Neural crest cell (in vitro differentiated cells): ENCODE measurements at places on chromosomes 3 and 15. TPM values are rescaled to one million over a fixed set of nuclear protein-coding genes. Genes with fewer than 3 reads are reported as not detected.

- H3K36me3 ChIP-seq: no peaks in the 10 kb centered on the region
- DNase-seq: no peak
- no peak overlapping the region for H3K4me3 ChIP-seq
- H3K27ac ChIP-seq: no peak overlapping the region
Measured at GRCh38 chr15:80861731-80862170, 82.6 kb downstream of the CEMIP start.

- no peak for DNase-seq
- no peaks in the 10 kb centered on the region for H3K27me3 ChIP-seq
- peaks cover 22% of the 10 kb centered on the region for H3K36me3 ChIP-seq
- H3K27ac ChIP-seq: no peak overlapping the region
- H3K4me3 ChIP-seq: no peak overlapping the region
Measured at GRCh38 chr15:80462111-80462510, 57.9 kb downstream of the ARNT2 start.

DNA sequence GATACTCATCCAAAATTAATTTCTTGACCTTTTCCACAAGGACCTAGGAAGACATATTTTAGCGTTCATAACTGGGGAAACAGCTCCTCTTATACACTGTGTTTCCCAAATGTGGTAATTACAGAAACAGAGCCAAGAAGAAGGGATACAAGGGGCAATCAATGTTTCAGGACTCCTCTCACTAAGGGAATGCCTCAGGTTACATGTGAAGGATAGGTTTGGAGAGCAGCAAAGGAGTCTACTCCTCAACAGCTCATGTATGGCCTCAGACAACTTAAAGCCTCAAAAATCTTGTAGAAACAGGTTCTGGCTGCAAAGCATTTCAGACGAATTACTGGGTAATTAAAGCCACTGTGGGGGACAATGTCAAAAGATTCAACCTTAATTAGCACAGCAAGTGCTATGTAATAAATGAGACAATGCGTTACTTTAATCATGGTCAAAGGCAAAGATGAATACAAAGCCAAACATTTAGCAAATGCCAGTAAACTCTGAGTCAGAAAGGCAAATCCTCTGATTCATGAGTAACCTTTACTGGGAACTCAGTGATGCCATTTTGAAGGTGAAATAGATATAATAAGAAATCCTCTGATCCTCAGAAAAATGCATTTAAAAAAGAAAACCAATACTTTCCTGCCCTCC is 1111.2 kb downstream of the TUSC7 start:
- H3K4me3 ChIP-seq: no peak overlapping the region
- H3K4me1 ChIP-seq: no peaks in the 10 kb centered on the region
- no peak overlapping the region for H3K27ac ChIP-seq
- no peaks in the 10 kb centered on the region for H3K27me3 ChIP-seq

DNA sequence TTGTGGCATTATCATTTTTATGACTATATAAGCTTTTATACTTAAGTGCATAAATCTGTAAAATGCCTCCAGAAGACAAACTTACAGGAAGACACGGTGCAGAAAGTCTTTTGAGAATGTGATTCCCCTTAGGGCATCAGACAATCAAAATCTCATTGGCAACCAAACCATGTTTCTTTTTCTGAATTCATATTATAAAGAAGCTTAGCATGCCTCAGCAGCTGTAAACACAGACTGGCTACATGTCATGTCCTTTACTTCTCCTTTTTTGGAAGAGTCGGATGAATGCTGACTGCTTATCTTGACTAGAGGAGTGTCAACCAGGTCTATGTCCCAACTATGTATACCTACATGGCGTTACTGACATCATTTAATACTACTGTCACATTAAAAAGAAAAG is 150.1 kb downstream of the PLD1 start:
- H3K27ac ChIP-seq: no peak overlapping the region
- no peaks in the 10 kb centered on the region for H3K4me1 ChIP-seq
- no peaks in the 10 kb centered on the region for H3K27me3 ChIP-seq
- no peak overlapping the region for H3K4me3 ChIP-seq
- H3K36me3 ChIP-seq: no peaks in the 10 kb centered on the region

DNA sequence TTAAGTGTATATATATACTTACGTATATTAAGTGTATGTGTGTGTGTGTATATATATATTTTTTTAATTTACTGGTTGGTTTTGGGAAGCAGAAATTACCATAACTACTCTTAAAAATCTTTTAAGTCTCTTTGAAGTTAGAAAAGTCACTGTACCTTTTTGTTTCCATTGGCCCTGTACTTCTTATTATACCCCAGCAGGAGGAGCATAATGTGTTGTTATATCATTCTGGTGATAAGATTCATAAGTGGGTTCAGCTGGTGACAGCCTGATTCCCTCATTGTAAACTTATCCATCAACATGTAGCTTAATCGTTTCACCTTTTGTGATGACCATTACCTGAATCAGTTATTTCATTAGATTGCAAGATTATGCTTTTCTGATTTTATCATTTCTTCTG is 30.8 kb downstream of the MLH1 start:
- peaks cover 64% of the 10 kb centered on the region for H3K36me3 ChIP-seq
- H3K4me1 ChIP-seq: no peaks in the 10 kb centered on the region
- H3K27ac ChIP-seq: no peak overlapping the region
- H3K4me3 ChIP-seq: no peak overlapping the region

GRCh38 chr3:165201964-165202363 is 5.8 kb upstream of the SLITRK3 start:
- no peak overlapping the region for H3K27ac ChIP-seq
- H3K36me3 ChIP-seq: no peaks in the 10 kb centered on the region
- no peak for DNase-seq
- H3K27me3 ChIP-seq: peaks cover 38% of the 10 kb centered on the region
- no peak overlapping the region for H3K4me3 ChIP-seq

GRCh38 chr3:11290743-11291680 is 18.8 kb downstream of the ATG7 start:
- DNase-seq: no peak
- H3K27ac ChIP-seq: no peak overlapping the region
- no peaks in the 10 kb centered on the region for H3K36me3 ChIP-seq
- H3K4me1 ChIP-seq: no peaks in the 10 kb centered on the region

- H3K36me3 ChIP-seq: no peaks in the 10 kb centered on the region
- H3K4me3 ChIP-seq: no peak overlapping the region
- no peaks in the 10 kb centered on the region for H3K27me3 ChIP-seq
- no peak overlapping the region for H3K27ac ChIP-seq
Measured at GRCh38 chr15:72141171-72142084, 23.2 kb downstream of the SENP8 start.

GRCh38 chr15:33089878-33090757 is 104.4 kb downstream of the FMN1 start:
- H3K4me3 ChIP-seq: no peak overlapping the region
- peaks cover 6% of the 10 kb centered on the region for H3K27me3 ChIP-seq
- H3K27ac ChIP-seq: no peak overlapping the region
- no peaks in the 10 kb centered on the region for H3K36me3 ChIP-seq
- DNase-seq: no peak

DNA sequence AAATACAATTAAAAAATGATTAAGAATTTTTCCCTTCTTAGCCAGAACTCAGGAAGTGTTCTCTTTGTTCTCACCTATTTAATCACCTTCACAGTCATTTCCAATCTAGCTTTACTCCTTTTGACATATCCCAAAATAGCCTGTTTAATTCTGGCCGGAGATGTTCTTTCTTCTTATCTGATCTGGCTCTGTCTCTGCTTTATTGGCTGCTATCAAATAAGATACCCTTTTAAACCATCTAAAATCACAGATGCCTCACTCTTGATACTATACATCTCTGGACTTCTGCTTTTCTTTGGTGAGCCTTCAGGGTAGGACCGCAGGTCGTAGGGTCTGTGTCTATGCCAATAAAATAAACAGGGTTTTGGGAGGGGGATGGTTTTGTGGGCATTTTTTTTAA is 319.2 kb upstream of the SEMA6D start:
- no peak overlapping the region for H3K4me3 ChIP-seq
- H3K36me3 ChIP-seq: no peaks in the 10 kb centered on the region
- no peaks in the 10 kb centered on the region for H3K27me3 ChIP-seq
- no peak overlapping the region for H3K27ac ChIP-seq
- peaks cover 15% of the 10 kb centered on the region for H3K4me1 ChIP-seq

DNA sequence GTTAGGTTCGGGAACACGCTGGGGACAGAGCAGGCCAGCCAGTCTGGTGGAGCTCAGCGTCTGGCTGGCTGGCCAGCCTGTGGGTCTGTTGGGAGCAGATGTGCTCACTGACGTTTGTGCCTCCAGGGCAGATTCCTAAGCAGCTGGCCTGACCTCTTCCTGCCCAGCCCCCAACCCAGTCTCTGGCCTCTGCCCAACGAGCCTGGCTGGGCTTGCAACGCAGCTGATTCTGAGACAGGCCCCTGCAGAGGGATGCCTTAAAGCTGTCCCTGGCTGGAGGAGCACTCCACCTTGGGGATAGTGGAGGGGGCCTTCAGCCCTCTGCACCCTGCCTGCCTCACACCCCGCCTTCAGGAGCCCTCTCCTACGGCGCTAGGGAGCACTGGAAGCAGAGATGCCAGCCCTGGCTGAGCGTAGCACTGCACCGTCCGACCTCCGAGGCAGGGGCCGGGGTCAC is 46.0 kb downstream of the KLF13 start:
- H3K4me3 ChIP-seq: peak overlapping the region; percentile 50
- H3K4me1 ChIP-seq: peaks cover 19% of the 10 kb centered on the region
- DNase-seq: peak; percentile 47
- H3K36me3 ChIP-seq: peaks cover 13% of the 10 kb centered on the region
- peak overlapping the region; percentile 86 for H3K27ac ChIP-seq

DNA sequence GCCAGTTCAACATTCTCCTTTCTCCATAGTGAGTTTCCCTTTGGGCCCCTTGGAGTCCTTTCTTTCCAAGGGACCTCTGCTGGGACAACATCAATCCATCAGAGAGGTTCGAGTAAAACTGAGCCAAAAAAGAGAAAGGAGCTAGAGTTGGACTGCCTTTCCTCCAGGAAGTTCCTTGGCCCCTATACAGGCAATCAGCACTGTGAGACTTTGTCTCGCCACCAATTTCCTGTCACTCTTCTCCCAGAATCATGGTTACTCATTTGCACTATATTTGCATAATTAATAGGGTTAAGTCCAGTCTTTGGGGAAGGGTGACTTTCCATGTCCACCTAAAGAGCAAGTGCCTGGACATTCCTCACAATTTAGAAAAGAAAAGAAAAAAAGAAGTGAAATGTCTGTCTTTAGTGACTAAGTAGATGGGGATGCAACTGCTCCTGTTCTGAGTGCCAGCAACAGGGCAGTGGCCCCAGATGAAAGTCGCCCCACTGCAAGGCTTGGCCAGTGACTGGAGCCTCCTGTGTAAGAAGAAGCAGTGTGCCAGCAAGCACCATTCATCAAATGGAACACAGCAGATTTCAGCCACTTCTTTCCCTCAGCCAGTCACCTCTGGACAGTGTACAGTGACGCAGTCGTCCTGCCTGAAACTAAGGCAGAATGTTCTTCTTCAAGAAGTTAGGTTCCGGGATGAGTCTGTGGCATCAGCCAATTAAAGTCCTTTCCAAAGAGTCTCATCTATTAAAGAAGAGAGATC is 91.6 kb downstream of the FSIP1 start:
- no peak for DNase-seq
- H3K27me3 ChIP-seq: no peaks in the 10 kb centered on the region

DNA sequence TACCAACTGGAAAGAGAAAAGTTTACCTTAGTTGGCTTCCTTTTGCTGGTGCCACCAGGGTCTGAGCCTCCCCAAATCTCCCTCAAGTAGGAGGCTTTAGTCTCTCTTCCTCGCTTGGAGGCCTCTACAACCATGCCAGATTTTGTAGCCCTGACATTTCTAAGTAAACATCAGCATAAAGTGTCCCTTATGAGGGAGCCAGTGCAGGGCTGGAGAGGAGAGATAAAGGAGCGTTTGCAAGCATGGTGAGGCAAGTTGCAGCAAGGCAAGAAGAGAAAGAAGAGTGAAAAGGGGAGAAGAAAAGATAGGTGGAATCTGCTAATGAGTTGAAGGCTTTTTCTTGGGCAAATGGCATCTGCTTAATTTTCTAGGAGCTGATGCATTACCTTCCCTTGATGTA is 82.7 kb upstream of the FNDC3B start:
- peaks cover 3% of the 10 kb centered on the region for H3K36me3 ChIP-seq
- H3K4me3 ChIP-seq: no peak overlapping the region

- H3K27ac ChIP-seq: no peak overlapping the region
- H3K36me3 ChIP-seq: no peaks in the 10 kb centered on the region
- H3K4me3 ChIP-seq: no peak overlapping the region
- H3K27me3 ChIP-seq: no peaks in the 10 kb centered on the region
Measured at GRCh38 chr15:68618394-68618793, 39.6 kb downstream of the CORO2B start.

DNA sequence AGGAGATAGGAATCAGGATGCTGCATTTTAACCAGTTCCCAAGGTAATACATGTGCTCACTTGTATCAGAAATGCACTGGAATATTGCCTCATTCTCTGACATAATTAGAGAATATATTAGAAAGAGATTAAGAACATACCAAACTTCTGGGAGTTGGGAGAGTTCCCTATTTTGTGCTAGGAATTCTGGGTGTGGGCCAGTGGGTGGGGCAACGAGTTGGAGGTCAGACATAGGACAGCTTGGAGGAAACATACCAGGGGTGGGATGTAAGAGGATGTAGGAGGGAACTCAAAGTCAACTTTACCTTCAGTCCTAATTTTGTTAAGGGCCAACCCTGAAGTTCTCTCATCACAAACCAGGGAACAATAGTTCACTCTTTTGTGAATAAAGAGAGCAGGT is 83.6 kb downstream of the SLC7A14 start:
- no peak overlapping the region for H3K27ac ChIP-seq
- DNase-seq: no peak
- H3K4me1 ChIP-seq: peaks cover 4% of the 10 kb centered on the region
- no peak overlapping the region for H3K4me3 ChIP-seq
- no peaks in the 10 kb centered on the region for H3K36me3 ChIP-seq

- H3K4me1 ChIP-seq: no peaks in the 10 kb centered on the region
- peaks cover 16% of the 10 kb centered on the region for H3K27me3 ChIP-seq
- H3K4me3 ChIP-seq: no peak overlapping the region
- no peak for DNase-seq
Measured at GRCh38 chr3:169158379-169158778, 505.1 kb downstream of the MECOM start.

DNA sequence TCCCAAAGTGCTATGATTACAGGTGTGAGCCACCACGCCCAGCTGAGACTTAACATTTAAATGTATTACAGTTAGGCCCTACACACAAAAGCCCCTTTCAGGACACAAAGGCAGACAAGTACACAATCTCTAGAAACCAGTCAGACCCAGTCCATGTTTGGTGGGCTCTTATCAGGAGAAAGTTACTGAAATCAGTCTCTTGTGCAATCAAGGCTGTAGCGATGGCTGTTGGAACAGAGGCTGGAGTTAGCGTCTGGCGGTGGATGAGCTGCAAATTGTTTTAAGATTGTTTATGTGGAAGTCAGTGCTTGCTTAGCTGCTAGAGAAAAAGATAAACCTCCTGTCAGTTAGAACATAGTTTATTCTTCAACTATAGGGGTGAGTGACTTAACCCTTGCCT is 89.5 kb upstream of the SNRPN start:
- H3K27me3 ChIP-seq: no peaks in the 10 kb centered on the region
- DNase-seq: no peak
- peaks cover 11% of the 10 kb centered on the region for H3K4me1 ChIP-seq
- H3K27ac ChIP-seq: no peak overlapping the region
- H3K36me3 ChIP-seq: no peaks in the 10 kb centered on the region

Gene ADAMTS17
- total RNA-seq: 1.3 and 2.3 TPM in 2 replicates

Gene PAK6
- 0.28 and 0.93 TPM in 2 replicates for total RNA-seq

Gene CYP8B1
- not detected in 2 replicates for total RNA-seq

Gene TRIM59
- total RNA-seq: 39.0 and 47.4 TPM in 2 replicates

Gene C3orf80
- 0.18 and 0.44 TPM in 2 replicates for total RNA-seq

Gene SCG3
- total RNA-seq: 7.5 and 8.1 TPM in 2 replicates

Gene HDGFL3
- total RNA-seq: 127 and 130 TPM in 2 replicates

Gene RPL39L
- 32.2 and 37.4 TPM in 2 replicates for total RNA-seq

Gene KLHL40
- total RNA-seq: not detected in 2 replicates

Gene INKA1
- 15.5 and 17.3 TPM in 2 replicates for total RNA-seq

Gene ACKR2
- total RNA-seq: 0.20 and 0.56 TPM in 2 replicates

Gene TMEM40
- total RNA-seq: not detected in 2 replicates
